ENCODE measurements at places on chromosomes 13 and 19.
A peak's percentile ranks its signal among the peaks of the same experiment; 100 is the strongest.

- DNase-seq: no peak
These were observed 27.0 kb downstream of the OXGR1 start for GRCh38 chr13:96967248-96967745.

DNA sequence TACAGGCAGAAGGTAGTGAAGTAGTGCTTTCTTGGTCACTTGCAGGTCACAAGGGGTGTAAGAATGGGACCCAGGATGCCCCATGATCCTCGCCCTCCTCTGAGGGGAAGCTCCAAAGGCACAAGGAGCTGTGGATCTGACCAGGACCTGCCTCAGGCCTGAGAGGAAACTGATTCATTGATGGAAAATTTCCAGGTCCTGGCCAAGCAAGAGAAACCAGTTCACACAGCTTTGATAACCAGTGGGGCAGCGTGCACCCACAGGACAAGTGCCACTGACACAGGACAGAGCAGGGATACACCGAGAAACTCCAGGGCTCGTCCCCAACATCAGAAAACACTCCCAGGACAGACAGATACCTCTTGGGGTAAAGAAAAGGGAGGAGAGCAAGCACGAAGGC lies 177.1 kb downstream of the RBM26 start:
- no peak for DNase-seq

- no peak for DNase-seq
These were observed 41.7 kb downstream of the RCBTB1 start for GRCh38 chr13:49543656-49544055.

DNA sequence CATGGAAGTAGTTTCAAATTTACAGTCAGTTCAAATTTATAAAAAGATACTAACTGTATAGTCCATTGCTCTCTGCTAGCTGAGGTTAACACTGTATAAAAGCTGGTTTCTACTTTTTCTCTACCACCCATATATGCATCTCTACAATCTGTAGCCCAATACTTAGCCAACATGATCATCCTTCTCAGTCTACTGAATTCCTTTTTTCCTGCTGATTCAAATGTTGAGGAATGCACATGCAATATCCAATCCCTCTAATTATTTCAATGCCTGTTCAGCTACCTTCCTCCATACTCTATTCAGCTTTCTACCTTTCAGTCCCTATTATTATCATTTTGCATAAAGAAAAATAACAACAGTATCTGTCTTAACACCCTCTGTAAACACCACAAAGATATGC lies 15.6 kb downstream of the KPNA3 start:
- no peak for DNase-seq

GRCh38 chr19:32550666-32551065 lies 30.3 kb upstream of the PDCD5 start:
- no peak for DNase-seq

DNA sequence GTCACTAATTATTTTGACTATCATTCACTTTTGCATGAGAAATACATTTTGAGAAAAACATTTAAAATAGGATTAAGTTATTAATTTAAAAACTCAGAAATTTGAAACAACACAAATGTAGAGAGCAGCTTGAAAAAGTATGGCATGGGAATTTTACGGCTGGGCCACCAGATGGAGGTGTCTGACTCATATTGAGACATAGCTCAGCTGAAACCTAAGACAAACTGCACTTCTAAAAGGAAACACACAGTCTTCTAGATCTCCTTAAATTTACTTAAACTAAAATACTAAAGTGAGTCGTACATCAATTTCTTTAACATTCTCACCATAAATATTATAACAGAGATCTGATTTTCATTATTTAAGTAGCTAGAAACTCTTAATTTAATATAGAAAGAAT lies 41.9 kb upstream of the POSTN start:
- no peak for DNase-seq

DNA sequence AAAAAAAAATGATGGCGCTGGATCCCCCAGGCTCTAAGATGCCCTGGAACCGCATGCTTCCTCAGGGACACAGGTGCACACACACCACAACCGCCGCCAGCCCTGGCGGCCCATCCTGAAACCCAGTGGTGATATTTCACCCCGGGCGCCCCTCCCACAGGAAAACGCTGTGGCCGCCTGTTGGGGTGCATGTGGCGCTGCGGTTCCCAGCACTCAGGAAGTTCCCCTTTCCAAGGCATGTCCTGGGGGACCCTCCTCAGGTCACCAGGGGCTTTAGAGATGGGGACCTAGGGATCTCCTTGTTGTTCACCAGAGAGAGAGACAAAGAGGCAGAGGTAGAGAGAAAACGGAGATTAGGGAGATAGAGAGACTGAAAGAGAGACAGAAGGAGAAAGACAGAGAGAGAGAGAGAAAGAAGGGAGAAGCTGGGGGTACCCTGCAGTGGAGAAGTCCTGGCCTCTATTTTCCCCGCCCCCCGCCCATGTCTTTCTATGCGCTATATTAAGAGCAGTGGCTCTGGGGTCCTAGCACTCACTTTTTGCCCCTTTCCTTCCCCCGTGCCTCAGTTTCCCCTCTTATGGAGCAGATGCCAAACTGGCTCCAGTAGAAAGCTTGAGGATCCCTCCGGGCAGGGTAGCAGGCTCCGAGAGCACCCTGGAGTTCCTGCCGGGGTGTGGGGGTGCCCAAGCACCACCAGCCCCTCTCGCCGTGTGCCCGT lies 2.3 kb downstream of the ADGRE2 start:
- DNase-seq: no peak

DNA sequence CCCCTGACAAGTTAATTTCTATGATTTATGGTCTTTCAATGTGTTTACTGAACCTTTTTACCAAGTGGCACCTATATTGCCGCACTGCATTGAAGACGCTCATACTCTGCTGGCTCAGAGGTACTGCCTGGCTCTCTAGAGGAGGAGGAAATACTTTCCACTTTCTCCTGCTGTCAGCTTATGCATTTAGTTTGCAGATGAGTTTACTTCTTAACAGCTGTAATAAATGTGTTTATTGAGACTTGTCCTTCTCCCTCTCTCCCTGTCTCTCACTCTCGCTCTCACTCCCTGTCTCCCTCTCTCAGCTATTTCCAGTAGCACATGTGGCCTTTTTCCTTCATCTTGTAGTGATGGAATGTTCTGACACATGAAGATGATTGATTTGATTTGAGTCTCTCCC lies 60.3 kb upstream of the SPATA13 start:
- no peak for DNase-seq

- DNase-seq: no peak
These were observed 202.3 kb upstream of the KLHL1 start for GRCh38 chr13:70310396-70311119.

GRCh38 chr13:111216166-111216960 lies 101.3 kb downstream of the ARHGEF7 start:
- DNase-seq: no peak

DNA sequence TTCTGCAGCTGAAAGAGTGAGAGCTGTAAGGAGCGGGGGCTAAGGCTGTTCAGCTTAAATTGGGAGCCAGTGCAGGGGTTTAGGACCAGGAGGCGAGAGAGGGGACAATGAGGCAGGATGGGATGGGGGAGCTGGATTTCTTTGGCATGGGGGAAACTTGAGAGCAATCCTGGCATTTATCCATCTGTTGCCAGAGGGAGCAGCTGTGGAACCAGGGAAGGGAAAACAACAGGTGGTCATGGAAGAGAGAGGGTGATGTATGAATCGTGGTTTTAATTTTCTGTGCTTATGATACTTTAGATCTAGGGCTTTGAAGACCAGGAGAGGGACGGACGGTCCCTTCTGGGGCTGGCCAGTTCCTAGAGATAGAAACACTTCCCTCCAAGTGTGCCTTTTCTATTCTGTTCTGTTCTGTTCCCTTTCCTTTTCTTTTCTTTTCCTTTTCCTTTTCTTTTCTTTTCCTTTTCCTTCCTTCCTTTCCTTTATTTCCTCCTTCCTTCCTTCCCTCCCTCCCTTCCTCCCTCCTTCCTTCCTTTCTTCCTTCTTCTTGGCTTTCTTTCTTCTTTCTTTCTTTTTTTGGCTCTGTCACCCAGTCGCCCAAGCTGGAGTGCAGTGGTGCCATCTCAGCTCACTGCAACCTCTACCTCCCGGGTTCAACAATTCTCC lies 16.0 kb upstream of the CCL25 start:
- DNase-seq: no peak

DNA sequence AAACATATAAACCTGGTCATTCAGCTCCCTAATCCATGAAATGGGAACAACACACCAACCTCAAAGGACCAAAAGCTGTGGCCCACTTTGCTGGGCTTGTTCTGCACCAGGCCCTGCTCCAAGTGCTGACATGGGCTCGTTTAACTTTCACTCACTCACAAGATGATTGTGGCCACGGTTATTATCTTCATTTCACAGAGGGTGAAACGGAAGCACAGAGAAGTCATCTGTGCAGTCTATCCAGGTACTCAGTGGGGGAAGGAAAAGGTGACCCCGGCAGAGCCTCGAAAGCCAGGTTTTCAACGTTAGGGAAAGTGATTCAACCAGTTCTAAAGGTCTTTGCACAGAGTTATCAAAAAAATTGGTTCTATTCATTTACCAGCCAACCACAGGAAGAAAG lies 68.0 kb downstream of the CRYL1 start:
- DNase-seq: no peak

DNA sequence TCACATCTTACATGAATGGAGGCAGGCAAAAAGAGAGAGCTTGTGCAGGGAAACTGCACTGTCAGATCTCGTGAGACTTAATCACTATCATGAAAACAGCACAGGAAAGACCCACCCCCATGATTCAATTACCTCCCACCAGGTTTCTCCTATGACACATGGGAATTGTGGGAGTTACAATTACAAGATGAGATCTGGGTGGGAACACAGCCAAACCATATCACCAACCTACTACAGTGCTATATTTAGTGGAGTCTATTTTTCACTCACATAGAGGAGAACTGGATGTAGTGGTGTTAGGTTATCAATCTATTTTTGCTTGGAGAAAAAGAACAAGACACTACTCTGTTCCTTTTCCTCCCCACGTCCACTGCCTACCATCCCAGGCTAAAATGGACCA lies 276.6 kb downstream of the KCTD12 start:
- no peak for DNase-seq

GRCh38 chr13:50708461-50708860 lies 135.0 kb downstream of the DLEU7 start:
- DNase-seq: no peak

GRCh38 chr19:11165486-11166030 lies 10.0 kb upstream of the SPC24 start:
- DNase-seq: no peak

- peak; percentile 12 for DNase-seq
These were observed 1.5 kb upstream of the BCAT2 start for GRCh38 chr19:48812094-48812929.

GRCh38 chr19:34589730-34590129 lies 87.2 kb downstream of the SCGB2B2 start:
- no peak for DNase-seq

GRCh38 chr19:53224606-53225005 lies 30.1 kb downstream of the ZNF677 start:
- no peak for DNase-seq

- DNase-seq: no peak
These were observed 653 bp downstream of the MVB12A start for GRCh38 chr19:17420475-17420924.

DNA sequence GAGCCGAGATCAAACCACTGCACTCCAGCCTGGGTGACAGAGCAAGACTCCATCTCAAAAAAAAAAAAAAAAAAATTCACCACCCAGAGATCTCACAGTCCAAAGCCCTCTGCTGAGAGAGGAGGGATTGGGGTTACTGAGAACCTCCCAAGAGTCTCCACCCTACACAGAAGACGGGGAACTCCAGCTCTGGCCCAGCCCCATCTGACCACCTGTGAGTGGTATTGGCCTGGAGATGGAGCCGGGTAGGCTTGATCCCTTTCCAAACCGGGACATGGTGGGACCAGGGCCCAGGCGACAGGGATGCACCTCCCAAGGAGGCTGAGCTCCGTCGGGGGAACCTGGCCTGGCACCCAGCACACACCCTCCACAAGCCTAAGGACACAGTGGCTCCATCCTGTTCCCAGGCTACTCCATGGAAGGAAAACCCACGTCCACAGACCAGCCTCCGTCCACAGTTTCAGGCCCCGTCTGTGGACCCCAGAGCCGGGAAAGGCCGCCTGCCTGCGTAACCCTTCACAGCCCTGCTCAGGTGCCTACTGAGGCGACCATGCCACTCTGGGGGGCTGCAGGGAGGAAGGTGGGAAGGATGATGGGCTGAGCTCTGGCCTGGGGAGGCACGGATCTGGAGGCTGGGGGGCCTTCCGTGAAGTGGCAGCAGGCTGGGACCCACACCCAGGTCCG lies 1.8 kb downstream of the TMEM259 start:
- no peak for DNase-seq

- DNase-seq: no peak
These were observed 34.5 kb upstream of the FAM216B start for GRCh38 chr13:42746866-42747265.

DNA sequence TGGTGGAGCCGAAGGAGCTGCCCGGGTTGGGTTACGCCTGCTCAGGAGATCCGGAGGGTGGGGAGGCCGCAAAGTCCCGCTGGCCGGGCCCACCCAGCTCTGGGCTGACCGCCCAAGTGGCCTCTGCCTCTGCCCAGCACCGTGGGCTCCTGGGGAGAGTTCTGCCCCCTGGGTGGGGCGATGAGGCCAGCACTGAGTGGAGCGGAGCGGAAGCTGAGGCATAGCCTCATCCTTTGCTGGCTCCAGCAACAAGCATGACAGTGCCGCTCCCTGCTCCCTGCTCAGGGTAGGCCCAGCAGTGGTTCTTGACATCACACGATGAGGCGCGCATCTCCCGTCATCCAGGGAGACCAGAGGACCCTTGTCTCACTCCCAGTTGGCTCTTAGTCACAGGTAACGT lies 22.5 kb downstream of the CCDC8 start:
- no peak for DNase-seq

GRCh38 chr19:50333737-50334617 lies 4.8 kb upstream of the KCNC3 start:
- peak; percentile 63 for DNase-seq

- DNase-seq: no peak
These were observed 51.7 kb upstream of the EEF1AKMT1 start for GRCh38 chr13:20825477-20825875.

- no peak for DNase-seq
These were observed 135.7 kb downstream of the LMO7 start for GRCh38 chr13:75771818-75772217.

DNA sequence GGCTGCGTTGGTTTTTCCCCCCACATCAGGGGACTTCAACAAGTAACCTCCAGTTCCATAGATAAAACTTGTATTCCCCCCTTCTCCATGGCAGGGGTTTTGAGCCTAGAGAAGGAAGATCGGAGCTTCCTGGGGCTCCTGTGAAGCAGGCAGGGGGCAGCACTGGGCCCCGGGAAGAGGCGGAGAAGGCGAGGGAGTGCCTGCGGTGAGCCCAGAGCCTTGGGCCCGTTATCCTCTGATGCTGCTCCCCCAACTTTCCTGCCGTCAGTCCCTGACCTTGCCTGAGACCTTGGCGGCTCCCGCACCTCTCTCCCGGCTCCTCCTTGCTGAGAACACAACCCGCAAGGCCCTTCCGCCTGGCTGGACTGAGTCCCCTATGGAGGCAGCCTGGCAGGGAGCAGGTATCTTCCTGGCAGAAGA lies 2.5 kb downstream of the LIPE start:
- no peak for DNase-seq

DNA sequence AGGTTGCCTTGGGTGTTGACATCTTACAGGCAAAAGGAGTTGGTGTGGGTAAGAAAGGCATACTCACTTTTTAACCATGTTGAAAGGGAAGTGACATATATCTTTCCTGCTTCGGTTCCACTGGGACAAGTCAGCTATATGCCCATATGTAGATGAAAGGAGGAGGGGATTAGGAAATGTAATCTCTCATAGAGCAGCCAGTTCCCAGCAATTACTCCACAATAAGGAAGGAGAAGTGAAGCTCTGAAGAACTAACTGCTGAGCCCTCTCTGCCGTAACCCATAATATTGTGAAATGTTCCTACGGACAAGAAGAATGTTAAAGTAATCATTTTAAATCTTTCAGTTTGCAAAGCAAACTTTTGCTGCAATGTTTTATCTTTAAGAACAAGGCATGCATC lies 82.2 kb downstream of the EDNRB start:
- no peak for DNase-seq
